Stimulated activated CD8-positive, alpha-beta memory T cell treated with anti-CD3 and anti-CD28 coated beads, Interleukin-12 subunit alpha, Interleukin-12 subunit beta, amount 100 ng/mL, for 1 hour (primary cell): ENCODE measurements at places on chromosomes 6 and 20.

- DNase-seq: no peak
These were observed 36.1 kb downstream of the GMPR start for GRCh38 chr6:16274483-16274882.

GRCh38 chr20:38269040-38269439, 8.5 kb upstream of the KIAA1755 start:
- no peak for DNase-seq

DNA sequence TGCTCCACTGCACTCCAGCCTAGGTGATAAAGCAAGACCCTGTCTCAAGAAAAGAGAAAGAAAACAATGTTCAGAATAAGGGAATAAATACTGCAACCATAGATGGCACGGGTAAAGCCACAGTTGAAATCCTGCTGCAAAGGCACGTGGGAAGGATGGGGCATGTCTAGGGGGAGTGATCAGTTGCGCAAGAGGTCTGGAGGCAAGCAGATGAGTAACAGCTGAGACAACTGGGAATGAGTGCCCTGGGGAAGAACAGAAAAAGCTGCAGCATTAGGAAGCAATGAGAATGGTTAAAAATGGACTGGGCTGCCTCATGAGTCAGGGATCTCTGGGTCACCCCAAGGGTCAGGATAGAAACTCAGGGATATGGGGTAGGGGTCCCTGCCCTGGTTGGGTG, 96.3 kb downstream of the GMPR start:
- DNase-seq: no peak

- DNase-seq: no peak
These were observed 58.1 kb downstream of the VSTM2L start for GRCh38 chr20:37961066-37961465.

GRCh38 chr6:4615891-4616290, 160.3 kb upstream of the CDYL start:
- DNase-seq: no peak

- peak; percentile 67 for DNase-seq
These were observed 75.2 kb upstream of the CHD6 start for GRCh38 chr20:41693136-41693979.

GRCh38 chr6:53342217-53342616, 6.5 kb downstream of the ELOVL5 start:
- no peak for DNase-seq

DNA sequence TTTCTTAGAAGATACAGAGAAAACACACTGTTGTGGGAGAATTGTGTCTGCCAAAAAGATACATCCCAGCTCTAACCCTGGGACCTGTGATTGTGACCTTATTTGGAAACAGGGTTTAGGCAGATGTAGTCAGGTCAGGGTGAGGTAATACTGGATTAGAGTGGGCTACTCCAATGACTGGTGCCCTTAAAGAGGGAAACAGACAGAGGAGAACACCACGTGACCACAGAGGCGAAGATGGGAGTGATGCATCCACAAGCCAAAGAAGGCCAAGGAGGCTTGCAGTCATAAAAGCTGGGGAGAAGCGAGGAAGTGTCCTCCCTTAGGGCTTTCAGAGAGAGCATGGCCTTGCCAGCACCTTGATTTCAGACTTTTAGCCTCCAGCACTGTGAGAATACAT, 35.6 kb downstream of the SLC52A3 start:
- DNase-seq: no peak

- no peak for DNase-seq
These were observed 112.6 kb downstream of the TMEM170B start for GRCh38 chr6:11650025-11650696.

GRCh38 chr6:35543459-35544193, 30.9 kb upstream of the TULP1 start:
- DNase-seq: no peak

GRCh38 chr6:170424604-170425126, 118.1 kb downstream of the FAM120B start:
- DNase-seq: no peak

GRCh38 chr6:31769684-31770371, 7.3 kb downstream of the VWA7 start:
- DNase-seq: peak; percentile 70

DNA sequence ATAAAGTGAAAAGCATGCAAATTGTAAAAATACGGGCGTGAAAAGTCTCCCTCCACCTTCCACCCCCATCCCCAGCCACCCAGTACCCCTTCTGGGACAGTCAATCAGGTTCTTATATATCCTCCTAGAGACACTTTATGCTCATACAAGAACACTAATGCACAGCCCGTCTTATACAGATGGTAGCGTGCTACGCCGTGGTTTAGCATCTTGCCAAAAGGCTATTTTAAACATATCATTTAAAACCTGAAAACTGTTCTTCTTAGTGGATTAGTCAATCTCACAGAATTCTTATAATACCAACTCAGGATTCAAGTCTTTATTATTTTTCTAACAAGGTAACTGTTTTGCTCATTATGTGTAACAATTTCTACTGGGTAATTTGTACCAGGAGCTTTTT, 57.2 kb upstream of the MRPS10 start:
- DNase-seq: no peak
